ENCODE measurements at places on chromosomes 6 and 20.

DNA sequence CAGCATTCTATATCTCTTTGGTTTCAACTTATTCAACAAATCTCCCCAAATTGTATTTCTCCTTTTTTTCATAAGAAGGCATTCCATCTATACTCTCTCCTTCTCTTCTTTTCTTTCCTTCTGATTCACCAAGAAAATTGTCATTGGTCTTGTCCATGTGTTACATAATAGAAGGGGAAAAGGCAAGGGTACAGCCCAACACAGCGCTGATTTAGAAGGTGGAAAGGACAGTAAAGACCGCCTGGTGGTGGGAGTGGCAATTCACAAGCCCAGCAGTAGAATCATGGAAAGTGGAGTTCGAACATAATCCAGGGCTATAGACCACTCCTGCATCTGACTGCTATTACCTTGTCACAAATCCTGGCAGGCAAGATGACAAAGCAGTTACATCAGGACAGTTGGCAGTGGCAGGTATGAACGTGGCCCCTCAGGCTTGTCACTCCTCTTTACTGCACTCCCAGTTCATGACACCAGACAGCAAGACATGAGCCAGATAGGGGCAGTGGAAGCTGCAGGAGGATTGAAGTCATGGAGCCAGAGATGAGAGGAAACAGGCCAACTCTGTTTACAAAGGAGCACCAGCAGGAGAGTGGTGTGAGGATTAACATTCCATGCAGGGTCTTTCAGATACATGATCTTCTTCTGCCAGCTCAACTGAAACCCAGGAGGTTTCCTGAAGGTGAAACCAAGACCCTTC lies 2.1 kb upstream of the TNFAIP3 start:
- DNase-seq: no peak

DNA sequence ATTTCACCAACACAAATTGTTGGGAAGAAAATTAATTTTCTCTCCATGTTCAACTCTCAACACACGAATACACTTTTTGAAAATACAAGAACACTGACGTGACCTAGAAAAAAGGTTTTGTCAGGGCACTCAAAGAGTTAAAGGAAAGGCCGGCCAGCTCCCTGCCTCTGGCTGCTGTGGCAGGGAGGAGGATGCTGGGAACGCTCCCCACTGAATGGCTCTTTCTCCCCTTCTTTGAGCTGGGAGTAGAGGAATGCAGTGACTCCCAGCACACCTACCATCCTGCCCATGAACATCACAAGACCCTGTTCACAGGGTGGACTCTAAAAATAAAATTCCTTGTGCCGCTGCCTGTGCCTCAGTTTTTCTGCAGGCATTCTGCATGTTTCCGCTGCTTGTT lies 47.0 kb downstream of the MAP3K5 start:
- DNase-seq: no peak

DNA sequence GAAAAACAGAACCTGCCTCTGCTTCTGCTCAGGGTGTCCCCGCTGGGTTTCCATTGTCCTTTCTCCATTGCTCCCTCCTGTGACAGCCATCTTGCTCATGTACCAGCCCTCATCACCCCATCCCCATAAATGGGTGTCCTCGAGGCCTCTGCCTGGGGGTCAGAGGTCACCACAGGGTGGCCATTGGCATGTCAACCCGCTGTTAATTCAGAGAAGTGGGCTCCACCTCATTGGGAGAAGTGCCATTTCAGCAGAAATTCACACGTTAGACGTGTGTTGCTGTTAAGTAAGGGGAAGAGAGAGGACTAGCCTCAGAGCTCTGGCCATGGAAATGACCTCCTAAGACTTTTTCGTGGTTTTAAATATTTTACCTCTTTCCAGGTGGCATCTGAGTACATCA lies 71.9 kb downstream of the PTPN1 start:
- DNase-seq: no peak

- DNase-seq: peak; percentile 33
These were observed 4.6 kb downstream of the TP53TG5 start for GRCh38 chr20:45373353-45374100.
